ENCODE measurements at places on chromosomes 2 and 18. TPM values are rescaled to one million over a fixed set of nuclear protein-coding genes. Genes with fewer than 3 reads are reported as not detected.

FAM228A gene
- 0.76 TPM for total RNA-seq

GRCh38 chr18:8654503-8655451, 45.5 kb downstream of the RAB12 start:
- H3K27ac ChIP-seq: no peak overlapping the region
- no peaks in the 10 kb centered on the region for H3K27me3 ChIP-seq
- H3K4me3 ChIP-seq: no peak overlapping the region
- H3K36me3 ChIP-seq: no peaks in the 10 kb centered on the region
- DNase-seq: peak; percentile 30

DNA sequence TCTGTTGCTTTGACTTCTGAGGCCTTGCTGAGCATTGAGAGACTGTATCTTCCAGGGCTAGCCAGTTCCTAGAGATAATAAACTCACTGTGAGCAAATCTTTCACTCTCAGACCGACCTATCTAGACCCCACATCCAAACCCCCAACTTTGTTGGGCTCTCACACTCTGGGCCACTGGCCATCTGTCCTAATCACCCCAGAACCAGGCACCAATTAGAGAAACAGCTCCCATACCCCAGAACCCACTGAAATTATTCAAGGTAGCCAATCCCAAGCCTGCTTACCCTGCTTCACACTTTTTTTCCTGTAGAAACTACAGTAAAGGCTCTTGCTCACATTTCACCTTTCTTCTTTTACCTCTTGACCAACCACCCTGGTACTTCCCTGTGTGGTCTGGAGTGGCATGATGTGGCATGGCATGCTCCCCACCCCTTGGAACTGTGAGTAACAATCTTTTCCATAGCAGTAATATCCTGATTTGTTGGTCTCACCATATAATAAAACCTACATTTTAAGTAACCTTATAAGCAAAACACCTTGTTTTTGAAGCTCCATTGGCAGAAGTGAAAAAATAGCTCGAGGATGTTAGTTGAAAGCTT, 55.2 kb downstream of the ANKRD12 start:
- H3K27me3 ChIP-seq: no peaks in the 10 kb centered on the region
- DNase-seq: no peak
- H3K4me1 ChIP-seq: peaks cover 6% of the 10 kb centered on the region
- H3K27ac ChIP-seq: no peak overlapping the region
- no peak overlapping the region for H3K4me3 ChIP-seq

- no peak for DNase-seq
- no peaks in the 10 kb centered on the region for H3K27me3 ChIP-seq
- H3K4me1 ChIP-seq: no peaks in the 10 kb centered on the region
- H3K4me3 ChIP-seq: no peak overlapping the region
- no peaks in the 10 kb centered on the region for H3K36me3 ChIP-seq
- no peak overlapping the region for H3K27ac ChIP-seq
These were observed 196.0 kb downstream of the KCNS3 start for GRCh38 chr2:18074476-18074875.

SETBP1 gene
- total RNA-seq: 71.7 TPM

SPEG gene
- total RNA-seq: 26.6 TPM

DNA sequence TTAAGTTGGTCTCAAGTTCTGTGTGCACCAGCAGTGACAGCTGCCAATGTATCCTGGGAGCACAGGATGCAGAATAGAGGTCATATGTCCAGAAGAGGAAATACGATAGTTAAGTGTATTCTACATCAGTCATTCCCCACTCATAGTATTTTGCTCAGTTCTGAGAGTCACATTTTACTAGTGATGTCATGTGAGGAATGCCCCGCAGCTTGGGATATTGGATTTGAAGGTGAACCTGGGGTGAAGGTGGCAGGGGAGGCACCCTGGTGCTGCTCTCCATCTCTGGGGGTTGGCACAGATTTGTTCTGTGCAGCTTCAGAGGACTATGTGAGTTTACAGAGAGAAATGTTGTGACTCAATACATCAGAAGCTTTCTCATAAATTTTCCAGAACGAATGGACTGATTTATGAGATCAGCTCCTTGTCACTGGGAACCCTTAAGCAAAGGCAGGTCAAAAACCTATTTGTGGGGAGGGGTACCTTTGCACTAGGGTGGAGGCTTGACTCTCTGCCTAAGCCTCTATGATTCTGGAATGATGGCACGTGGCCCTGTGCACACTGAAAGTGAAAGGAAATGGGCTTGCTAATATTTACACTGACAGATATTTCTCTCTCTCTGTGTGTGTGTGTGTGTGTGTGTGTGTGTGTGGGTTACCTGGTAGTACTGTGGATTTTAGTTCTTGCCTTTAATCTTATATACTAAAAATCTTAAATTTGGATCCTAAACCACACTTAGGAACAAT, 95.9 kb downstream of the NEB start:
- no peak for DNase-seq
- H3K4me3 ChIP-seq: no peak overlapping the region
- no peak overlapping the region for H3K27ac ChIP-seq
- H3K36me3 ChIP-seq: no peaks in the 10 kb centered on the region
- no peaks in the 10 kb centered on the region for H3K27me3 ChIP-seq

GRCh38 chr2:3467654-3468053, 51.7 kb downstream of the ADI1 start:
- no peaks in the 10 kb centered on the region for H3K36me3 ChIP-seq
- H3K4me3 ChIP-seq: no peak overlapping the region
- H3K27me3 ChIP-seq: no peaks in the 10 kb centered on the region
- no peak overlapping the region for H3K27ac ChIP-seq
- DNase-seq: no peak
- no peaks in the 10 kb centered on the region for H3K4me1 ChIP-seq

DNA sequence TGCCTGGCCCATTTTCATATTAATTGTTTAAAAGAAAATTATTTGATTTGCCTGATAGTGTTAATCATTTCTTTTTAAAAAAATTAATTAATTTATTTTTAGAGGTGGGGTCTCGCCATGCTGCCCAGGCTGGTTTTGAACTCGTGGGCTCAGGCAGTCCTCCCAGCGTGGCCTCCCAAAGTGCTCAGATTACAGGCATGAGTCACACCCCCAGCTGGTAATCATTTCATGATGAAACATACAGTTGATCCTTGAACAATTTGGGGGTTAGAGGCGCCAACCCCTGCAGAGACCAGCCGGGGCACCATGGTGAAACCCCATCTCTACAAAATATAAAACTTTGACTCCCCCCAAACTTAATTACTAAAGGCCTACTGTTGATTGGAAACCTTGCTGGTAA, 7.9 kb downstream of the GPN1 start:
- H3K27ac ChIP-seq: no peak overlapping the region
- peaks cover 59% of the 10 kb centered on the region for H3K36me3 ChIP-seq
- DNase-seq: no peak
- H3K4me1 ChIP-seq: no peaks in the 10 kb centered on the region

- no peak overlapping the region for H3K4me3 ChIP-seq
- no peaks in the 10 kb centered on the region for H3K27me3 ChIP-seq
- H3K27ac ChIP-seq: peak overlapping the region; percentile 48
- no peaks in the 10 kb centered on the region for H3K36me3 ChIP-seq
- DNase-seq: no peak
These were observed 63.7 kb downstream of the IL1R2 start for GRCh38 chr2:102055346-102055990.

GRCh38 chr2:1594373-1595171, 149.7 kb downstream of the PXDN start:
- peak; percentile 42 for DNase-seq
- no peaks in the 10 kb centered on the region for H3K27me3 ChIP-seq
- H3K4me3 ChIP-seq: no peak overlapping the region

DNA sequence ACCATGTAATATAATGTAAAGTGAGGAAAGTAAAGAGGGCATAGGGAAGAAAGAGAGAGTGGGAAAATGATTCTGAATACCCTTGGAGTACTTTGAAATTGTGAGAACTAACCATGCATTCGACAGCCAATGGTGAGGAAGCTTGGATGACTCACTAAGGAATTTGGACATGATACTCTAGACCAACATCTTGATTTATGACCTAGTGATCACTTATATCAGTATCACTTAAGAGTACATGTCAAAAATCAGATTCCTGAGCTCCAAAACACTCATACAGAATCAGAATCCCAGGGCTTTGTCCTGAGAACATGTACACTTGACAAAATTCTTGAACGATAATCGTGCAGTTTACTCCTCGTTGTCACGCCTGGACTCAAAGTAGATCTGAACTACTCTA, 1899.8 kb upstream of the PIK3C3 start:
- H3K4me3 ChIP-seq: no peak overlapping the region
- no peak for DNase-seq
- no peaks in the 10 kb centered on the region for H3K36me3 ChIP-seq
- H3K27me3 ChIP-seq: no peaks in the 10 kb centered on the region
- H3K4me1 ChIP-seq: no peaks in the 10 kb centered on the region
- H3K27ac ChIP-seq: no peak overlapping the region

DNA sequence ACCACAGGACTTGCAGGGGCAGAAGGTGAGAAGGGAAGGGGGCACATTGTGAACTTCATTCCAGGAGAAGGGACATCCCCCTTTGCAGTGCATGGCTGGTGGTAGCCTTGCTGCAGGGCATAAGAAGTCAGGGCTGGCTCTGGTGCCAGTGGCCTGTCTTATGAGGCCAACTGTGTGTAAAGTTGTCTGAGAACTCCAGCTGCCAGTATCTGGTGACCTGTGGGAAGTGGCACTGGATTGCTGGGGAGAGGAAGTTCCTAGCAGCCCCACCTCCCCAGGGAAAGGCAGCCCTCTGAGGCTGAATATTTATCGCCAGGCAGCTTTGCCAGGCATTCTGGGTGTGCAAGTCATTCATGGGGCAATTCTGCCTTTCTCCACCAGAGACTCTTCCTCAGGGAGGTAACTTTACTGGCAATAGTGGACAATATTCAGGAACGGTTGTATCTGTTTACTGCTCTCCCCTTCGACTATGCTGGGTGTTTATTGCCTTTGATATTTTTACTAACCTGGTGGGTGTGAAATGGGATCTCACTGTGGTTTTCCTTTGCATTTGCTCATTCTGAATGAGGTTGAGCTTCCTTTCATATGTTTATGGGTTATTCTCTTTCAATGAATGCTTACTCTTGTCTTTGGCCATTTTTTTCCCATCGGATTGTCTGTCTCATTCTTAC, 12.3 kb downstream of the TRPM8 start:
- no peak overlapping the region for H3K4me3 ChIP-seq
- H3K36me3 ChIP-seq: no peaks in the 10 kb centered on the region

MRPS5 gene
- 53.1 TPM for total RNA-seq

GRCh38 chr2:208175840-208176153, 12.4 kb upstream of the CRYGA start:
- no peaks in the 10 kb centered on the region for H3K27me3 ChIP-seq
- H3K36me3 ChIP-seq: no peaks in the 10 kb centered on the region
- H3K27ac ChIP-seq: no peak overlapping the region
- DNase-seq: no peak
- H3K4me1 ChIP-seq: no peaks in the 10 kb centered on the region

GRCh38 chr2:145751155-145751554, 1231.2 kb upstream of the ZEB2 start:
- H3K27ac ChIP-seq: no peak overlapping the region
- H3K4me1 ChIP-seq: no peaks in the 10 kb centered on the region
- no peaks in the 10 kb centered on the region for H3K36me3 ChIP-seq
- no peak for DNase-seq
- no peaks in the 10 kb centered on the region for H3K27me3 ChIP-seq
- H3K4me3 ChIP-seq: no peak overlapping the region

GREB1 gene
- total RNA-seq: 0.98 TPM

DNA sequence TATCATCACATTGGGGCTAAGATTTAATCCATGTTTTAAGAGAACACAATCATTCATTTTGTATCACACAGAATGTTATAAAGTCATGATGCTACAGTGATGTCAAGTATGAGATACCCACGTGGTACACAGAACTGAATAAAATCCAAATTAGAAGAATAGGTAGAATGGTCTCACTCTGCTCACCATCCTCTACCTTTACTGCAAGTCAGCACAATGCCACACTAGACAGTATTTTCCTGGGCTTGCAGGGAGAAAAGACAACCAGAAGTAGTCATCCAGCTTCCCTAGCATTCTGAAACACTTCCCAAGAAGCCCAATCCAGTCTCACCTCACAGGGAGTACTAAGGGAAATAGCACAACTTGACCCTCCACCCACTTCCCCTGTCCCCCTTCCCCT, 856.2 kb upstream of the NRXN1 start:
- H3K4me3 ChIP-seq: no peak overlapping the region
- no peaks in the 10 kb centered on the region for H3K4me1 ChIP-seq
- H3K27me3 ChIP-seq: no peaks in the 10 kb centered on the region
- H3K36me3 ChIP-seq: no peaks in the 10 kb centered on the region

ZBTB14 gene
- total RNA-seq: 17.5 TPM

MC2R gene
- not detected for total RNA-seq

HOXD4 gene
- 27.8 TPM for total RNA-seq

GRCh38 chr18:11672198-11672597, 16.9 kb upstream of the GNAL start:
- H3K27me3 ChIP-seq: no peaks in the 10 kb centered on the region
- no peaks in the 10 kb centered on the region for H3K4me1 ChIP-seq
- H3K27ac ChIP-seq: no peak overlapping the region
- no peaks in the 10 kb centered on the region for H3K36me3 ChIP-seq

DNA sequence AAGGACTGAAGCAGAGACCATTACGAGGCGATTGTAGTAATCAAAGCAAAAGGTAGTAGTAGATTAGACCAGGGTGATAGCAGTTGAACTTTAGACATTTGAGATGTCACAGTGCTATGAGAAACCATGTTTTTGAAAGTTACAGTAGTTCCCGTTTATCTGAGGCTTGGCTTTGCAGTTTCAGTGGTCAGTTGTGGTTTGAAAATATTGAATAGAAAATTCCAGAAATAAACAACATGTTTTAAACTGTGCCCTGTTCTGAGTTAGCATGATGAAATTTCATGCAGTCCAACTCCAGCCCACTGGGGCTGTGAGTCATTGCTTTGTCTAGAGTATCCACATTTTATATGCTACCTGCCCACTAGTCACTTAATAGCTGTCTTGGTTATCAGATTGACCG, 47.5 kb downstream of the ZNF638 start:
- H3K36me3 ChIP-seq: peaks cover 12% of the 10 kb centered on the region
- H3K27ac ChIP-seq: no peak overlapping the region
- no peaks in the 10 kb centered on the region for H3K27me3 ChIP-seq
- no peaks in the 10 kb centered on the region for H3K4me1 ChIP-seq
- DNase-seq: no peak
- H3K4me3 ChIP-seq: no peak overlapping the region

GRCh38 chr2:146741260-146741659, 1103.6 kb upstream of the ACVR2A start:
- H3K4me3 ChIP-seq: no peak overlapping the region
- no peaks in the 10 kb centered on the region for H3K4me1 ChIP-seq
- H3K27ac ChIP-seq: no peak overlapping the region
- no peaks in the 10 kb centered on the region for H3K36me3 ChIP-seq
- no peak for DNase-seq

NYAP2 gene
- 0.66 TPM for total RNA-seq

- peaks cover 10% of the 10 kb centered on the region for H3K36me3 ChIP-seq
- H3K27me3 ChIP-seq: no peaks in the 10 kb centered on the region
- H3K4me1 ChIP-seq: no peaks in the 10 kb centered on the region
- no peak overlapping the region for H3K27ac ChIP-seq
- H3K4me3 ChIP-seq: no peak overlapping the region
These were observed 113.4 kb upstream of the WDSUB1 start for GRCh38 chr2:159399716-159400415.

TBR1 gene
- not detected for total RNA-seq

GAL3ST2 gene
- total RNA-seq: 0.19 TPM

Data from kidney (tissue), 22 donors.